ENCODE measurements at places on chromosomes 3 and 15. TPM values are rescaled to one million over a fixed set of nuclear protein-coding genes. Genes with fewer than 3 reads are reported as not detected.

Gene FBLN2
- polyA plus RNA-seq, result 0.03 TPM

Gene SCN11A
- polyA plus RNA-seq, result not detected

Gene ISG20
- 7.9 TPM for polyA plus RNA-seq

Gene PLXND1
- polyA plus RNA-seq, result 0.63 TPM

Gene ISLR
- 0.08 TPM for polyA plus RNA-seq

Gene PLSCR5
- polyA plus RNA-seq, result not detected

Gene ANKUB1
- polyA plus RNA-seq, result 0.15 TPM

Gene CFAP100
- polyA plus RNA-seq, result not detected

Gene CELSR3
- polyA plus RNA-seq, result 0.51 TPM

Gene SLC24A5
- polyA plus RNA-seq, result not detected

Gene SAXO2
- polyA plus RNA-seq, result 2.0 TPM

Gene PRR20G
- polyA plus RNA-seq, result not detected

Gene NDN
- polyA plus RNA-seq, result 0.06 TPM

Gene FAIM
- 4.4 TPM for polyA plus RNA-seq

Gene SOX14
- not detected for polyA plus RNA-seq

Gene CCR9
- not detected for polyA plus RNA-seq

Gene LINGO1
- polyA plus RNA-seq, result not detected

Gene CAPN3
- polyA plus RNA-seq, result 3.6 TPM

Gene GP5
- not detected for polyA plus RNA-seq

Gene KBTBD8
- 1.5 TPM for polyA plus RNA-seq

Gene MGLL
- polyA plus RNA-seq, result 16.9 TPM

Gene CADM2
- polyA plus RNA-seq, result not detected

Gene RPL4
- polyA plus RNA-seq, result 4,438 TPM

Gene MED12L
- 0.01 TPM for polyA plus RNA-seq

Gene PCCB
- 46.3 TPM for polyA plus RNA-seq

Gene MORC1
- not detected for polyA plus RNA-seq

Gene SEMA7A
- 10.0 TPM for polyA plus RNA-seq

Gene ZDHHC19
- not detected for polyA plus RNA-seq

Gene TMEM212
- not detected for polyA plus RNA-seq

Gene MESP2
- 0.10 TPM for polyA plus RNA-seq

Gene SNURF
- polyA plus RNA-seq, result 7.6 TPM

Gene SGO1
- 3.7 TPM for polyA plus RNA-seq

Gene CFAP91
- polyA plus RNA-seq, result 0.07 TPM

Gene WDR48
- polyA plus RNA-seq, result 11.7 TPM

Gene CERS3
- polyA plus RNA-seq, result 0.08 TPM

Gene GAP43
- not detected for polyA plus RNA-seq

Gene SERINC4
- 0.11 TPM for polyA plus RNA-seq

Gene ADAMTS7
- 5.6 TPM for polyA plus RNA-seq

Gene DPH6
- polyA plus RNA-seq, result 14.8 TPM

Gene PIERCE2
- polyA plus RNA-seq, result 2.3 TPM

Gene CYP8B1
- not detected for polyA plus RNA-seq

Gene PLCH1
- 0.42 TPM for polyA plus RNA-seq

Gene CORO2B
- polyA plus RNA-seq, result 2.6 TPM

Gene ZNF80
- not detected for polyA plus RNA-seq

Gene CACNA2D2
- 0.03 TPM for polyA plus RNA-seq

Gene TNFSF10
- polyA plus RNA-seq, result 4.3 TPM

Gene NSUN3
- 2.0 TPM for polyA plus RNA-seq

Gene SCG3
- not detected for polyA plus RNA-seq

Gene TF
- 0.08 TPM for polyA plus RNA-seq

Gene RFC4
- polyA plus RNA-seq, result 23.3 TPM

Gene DGKG
- polyA plus RNA-seq, result 2.1 TPM

Gene SNX4
- 6.4 TPM for polyA plus RNA-seq

Gene DNAH1
- 0.44 TPM for polyA plus RNA-seq

Gene PAK6
- polyA plus RNA-seq, result 24.6 TPM

Gene NANOGP8
- not detected for polyA plus RNA-seq

Gene SEMA5B
- 0.11 TPM for polyA plus RNA-seq

Gene KCNMB2
- polyA plus RNA-seq, result not detected
